ENCODE measurements at places on chromosomes 2 and 18. TPM values are rescaled to one million over a fixed set of nuclear protein-coding genes. Genes with fewer than 3 reads are reported as not detected.
A peak's percentile ranks its signal among the peaks of the same experiment; 100 is the strongest.

- H3K27me3 ChIP-seq: no peaks in the 10 kb centered on the region
- no peaks in the 10 kb centered on the region for H3K4me1 ChIP-seq
- no peak overlapping the region for H3K4me3 ChIP-seq
- no peak overlapping the region for H3K27ac ChIP-seq
- no peak for DNase-seq
These were observed 34.8 kb upstream of the HNMT start for GRCh38 chr2:137929519-137929916.

DNA sequence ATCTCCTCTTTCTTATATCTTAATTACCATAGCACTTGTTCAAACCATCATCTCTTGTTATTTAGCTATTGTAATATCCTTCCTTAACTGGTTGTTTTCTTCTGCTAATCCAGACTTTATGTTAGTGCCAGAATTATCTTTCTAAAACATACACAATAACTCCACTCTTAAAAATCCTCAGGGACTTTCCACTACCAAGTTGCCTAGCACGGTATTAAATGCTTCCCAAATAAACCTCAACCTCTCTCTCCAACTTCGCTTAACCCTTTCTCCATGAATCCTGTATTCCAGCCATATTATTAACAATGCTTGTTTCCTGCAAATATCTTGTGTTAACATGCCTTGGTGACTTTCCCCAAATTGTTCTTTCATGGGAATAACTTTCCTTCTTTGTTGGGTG is 84.5 kb downstream of the FAM228A start:
- H3K4me1 ChIP-seq: no peaks in the 10 kb centered on the region
- H3K27ac ChIP-seq: no peak overlapping the region
- no peaks in the 10 kb centered on the region for H3K27me3 ChIP-seq
- no peak overlapping the region for H3K4me3 ChIP-seq

GRCh38 chr18:9039441-9040071 is 62.9 kb upstream of the NDUFV2 start:
- no peaks in the 10 kb centered on the region for H3K4me1 ChIP-seq
- no peaks in the 10 kb centered on the region for H3K36me3 ChIP-seq
- no peak overlapping the region for H3K4me3 ChIP-seq
- no peak for DNase-seq

- H3K36me3 ChIP-seq: no peaks in the 10 kb centered on the region
- H3K27me3 ChIP-seq: no peaks in the 10 kb centered on the region
- DNase-seq: peak; percentile 58
- H3K27ac ChIP-seq: no peak overlapping the region
- H3K4me1 ChIP-seq: no peaks in the 10 kb centered on the region
These were observed 14.9 kb upstream of the ITM2C start for GRCh38 chr2:230849633-230850357.

DNA sequence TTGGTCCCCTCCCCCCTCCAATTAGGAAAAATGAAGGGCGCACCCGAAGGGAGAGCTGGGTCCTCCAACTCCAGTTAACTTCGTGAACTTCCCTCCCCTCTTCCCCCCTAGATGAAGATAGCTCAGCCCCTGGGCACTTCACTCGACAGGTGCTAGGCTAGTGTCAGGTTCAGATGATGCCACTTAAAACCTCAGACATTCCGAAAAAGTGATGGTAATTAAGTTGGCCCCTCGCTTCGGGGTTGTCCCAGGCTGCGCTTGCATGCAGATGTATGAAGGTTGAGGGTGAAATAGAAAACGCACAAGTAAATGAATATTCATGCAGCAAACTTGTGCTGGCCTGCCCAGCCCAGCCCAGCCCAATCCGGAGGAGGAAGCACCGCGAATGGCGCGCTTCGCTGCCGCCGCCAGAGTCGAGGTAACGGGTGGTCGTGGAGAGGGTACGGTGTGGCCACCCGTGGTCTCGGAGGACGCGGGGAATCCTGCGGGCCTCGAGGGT is 3.0 kb upstream of the GBX2 start:
- H3K27me3 ChIP-seq: peaks cover 100% of the 10 kb centered on the region
- no peak overlapping the region for H3K27ac ChIP-seq
- peaks cover 46% of the 10 kb centered on the region for H3K4me1 ChIP-seq
- H3K36me3 ChIP-seq: no peaks in the 10 kb centered on the region

GRCh38 chr2:36859366-36859792 is 107.0 kb downstream of the STRN start:
- no peak overlapping the region for H3K4me3 ChIP-seq
- H3K27me3 ChIP-seq: no peaks in the 10 kb centered on the region
- H3K4me1 ChIP-seq: no peaks in the 10 kb centered on the region
- no peak overlapping the region for H3K27ac ChIP-seq

GRCh38 chr2:207206011-207206410 is 40.3 kb upstream of the KLF7 start:
- H3K36me3 ChIP-seq: no peaks in the 10 kb centered on the region
- no peaks in the 10 kb centered on the region for H3K4me1 ChIP-seq
- H3K4me3 ChIP-seq: no peak overlapping the region
- no peak overlapping the region for H3K27ac ChIP-seq
- DNase-seq: no peak

GRCh38 chr2:26933431-26934334 is 36.8 kb upstream of the MAPRE3 start:
- H3K27me3 ChIP-seq: no peaks in the 10 kb centered on the region
- H3K36me3 ChIP-seq: no peaks in the 10 kb centered on the region

DNA sequence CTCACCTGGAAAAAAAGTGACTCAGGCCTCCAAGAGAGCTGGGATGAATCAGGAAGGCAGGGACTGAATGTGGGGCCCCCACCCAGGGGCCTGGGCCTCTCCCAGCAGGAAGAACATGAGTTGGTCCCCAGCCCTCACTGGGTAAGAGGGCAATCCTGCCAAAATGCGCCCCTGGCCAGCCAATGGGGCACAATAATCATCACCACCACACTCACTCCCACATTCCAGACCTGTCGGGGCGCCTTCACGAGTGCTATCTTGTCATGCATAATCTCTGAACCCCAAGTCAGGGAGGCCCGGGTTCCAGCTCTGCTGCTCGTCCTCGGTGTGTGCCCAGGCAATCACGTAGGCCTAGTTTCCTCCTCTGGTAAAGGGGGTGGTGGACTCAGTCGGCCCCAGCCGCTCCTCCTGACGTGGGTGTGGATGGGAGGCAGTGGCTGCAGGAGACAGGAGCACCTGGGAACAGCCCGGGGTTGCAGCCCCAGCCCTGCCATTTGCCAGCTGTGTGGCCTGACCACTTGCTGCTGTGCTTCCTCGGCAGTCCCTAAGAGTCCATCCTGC is 115.1 kb downstream of the CYP26B1 start:
- peak; percentile 40 for DNase-seq
- H3K36me3 ChIP-seq: no peaks in the 10 kb centered on the region
- H3K4me3 ChIP-seq: no peak overlapping the region
- H3K4me1 ChIP-seq: no peaks in the 10 kb centered on the region
- no peak overlapping the region for H3K27ac ChIP-seq
- H3K27me3 ChIP-seq: no peaks in the 10 kb centered on the region

- H3K4me3 ChIP-seq: no peak overlapping the region
- no peaks in the 10 kb centered on the region for H3K36me3 ChIP-seq
- DNase-seq: no peak
- no peaks in the 10 kb centered on the region for H3K27me3 ChIP-seq
- no peaks in the 10 kb centered on the region for H3K4me1 ChIP-seq
These were observed 17.5 kb downstream of the IL1B start for GRCh38 chr2:112819081-112819480.

DNA sequence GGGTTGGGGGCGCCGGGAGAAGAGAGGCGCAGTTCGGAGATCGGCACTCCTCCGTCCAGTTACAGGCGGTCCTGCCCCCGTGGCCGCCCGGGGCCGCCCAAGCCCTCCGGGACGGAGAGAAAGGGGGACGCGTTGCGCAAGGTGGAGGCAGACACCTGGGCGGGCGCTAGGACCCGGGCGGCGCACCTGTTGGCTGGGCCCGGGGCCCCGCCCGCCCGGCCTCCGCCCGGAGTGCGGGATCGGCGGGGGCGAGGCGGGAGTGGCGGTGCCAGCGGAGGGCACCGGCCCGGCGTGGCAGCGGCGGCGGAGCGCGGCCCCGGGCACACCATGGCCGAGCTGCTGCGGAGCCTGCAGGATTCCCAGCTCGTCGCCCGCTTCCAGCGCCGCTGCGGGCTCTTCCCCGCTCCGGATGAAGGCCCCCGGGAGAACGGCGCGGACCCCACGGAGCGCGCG is at the start of gene SGPP2:
Gene SGPP2, plus strand, starts transcription at position 268 of the 453 bp plus-strand sequence. Its CDS starts 60 bp downstream, at position 328.
- peak; percentile 76 for DNase-seq
- H3K4me3 ChIP-seq: peak within 1 kb of the TSS; percentile 56
- peaks cover 66% of the 10 kb centered on the region for H3K27me3 ChIP-seq
- H3K27ac ChIP-seq: no peak within 1 kb of the TSS
- peaks cover 4% of the 10 kb centered on the region for H3K4me1 ChIP-seq

DNA sequence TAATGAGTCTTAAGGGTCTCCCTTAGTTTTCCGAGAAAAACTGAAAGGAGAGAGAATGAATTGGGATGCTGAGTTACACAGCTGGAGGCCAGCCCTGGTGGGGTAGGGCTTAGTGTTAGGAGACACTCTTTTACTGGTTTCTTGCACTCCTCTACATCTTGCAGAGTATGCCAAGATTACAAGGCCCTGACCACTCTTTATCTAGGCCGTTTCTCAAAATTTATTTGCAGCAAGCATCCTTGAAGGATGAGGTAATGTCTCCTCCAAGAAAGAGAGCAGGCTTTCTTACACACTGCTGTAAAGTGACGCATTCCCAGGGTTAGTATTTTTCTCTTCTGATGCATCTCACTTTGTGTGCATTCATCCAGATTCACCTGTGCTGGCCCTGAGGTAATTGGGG is 166.2 kb downstream of the TDRD15 start:
- H3K4me1 ChIP-seq: peaks cover 8% of the 10 kb centered on the region
- no peaks in the 10 kb centered on the region for H3K36me3 ChIP-seq
- DNase-seq: no peak
- H3K4me3 ChIP-seq: no peak overlapping the region
- H3K27ac ChIP-seq: no peak overlapping the region

DNA sequence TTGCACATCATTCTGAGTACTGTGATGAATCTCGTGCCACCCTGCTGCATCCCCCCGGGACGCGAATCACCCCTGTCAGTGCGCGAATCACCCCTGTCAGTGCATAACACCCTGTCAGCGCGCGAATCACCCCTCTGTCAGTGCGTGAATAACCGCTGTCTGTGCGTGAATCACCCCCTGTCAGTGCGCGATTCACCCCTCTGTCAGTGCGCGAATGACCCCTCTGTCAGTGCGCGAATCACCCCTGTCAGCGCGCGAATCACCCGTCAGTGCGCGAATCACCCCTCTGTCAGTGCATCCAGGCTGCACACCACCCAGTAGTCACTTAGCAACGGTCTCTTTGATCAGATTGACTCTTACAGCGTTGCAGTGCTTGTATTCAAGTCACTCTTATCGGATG is 134.4 kb upstream of the TPO start:
- no peaks in the 10 kb centered on the region for H3K27me3 ChIP-seq
- H3K27ac ChIP-seq: no peak overlapping the region
- no peaks in the 10 kb centered on the region for H3K4me1 ChIP-seq
- no peak for DNase-seq
- no peak overlapping the region for H3K4me3 ChIP-seq

GRCh38 chr2:196079052-196079451 is 10.4 kb upstream of the DNAH7 start:
- H3K27me3 ChIP-seq: no peaks in the 10 kb centered on the region
- no peak overlapping the region for H3K4me3 ChIP-seq
- H3K4me1 ChIP-seq: no peaks in the 10 kb centered on the region
- no peaks in the 10 kb centered on the region for H3K36me3 ChIP-seq
- no peak for DNase-seq

DNA sequence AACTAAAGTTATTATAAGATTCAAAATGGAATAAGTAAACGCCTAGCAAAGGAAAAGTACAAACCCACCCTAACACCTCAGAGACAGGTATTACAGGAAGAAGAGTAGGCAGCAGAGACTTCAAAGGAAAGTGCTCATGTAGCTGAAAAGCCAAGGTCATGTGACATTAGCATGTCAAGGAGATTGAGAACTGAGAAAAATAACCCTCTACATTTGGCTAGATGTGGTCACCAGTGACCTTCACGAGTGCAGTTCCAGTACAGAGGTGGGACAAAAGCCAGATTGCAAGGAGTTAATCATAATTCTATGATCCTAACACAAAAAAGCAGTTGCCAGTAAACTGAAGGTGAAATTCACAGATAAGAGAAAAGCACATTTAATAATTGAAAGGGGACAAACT is 252.7 kb downstream of the ZEB2 start:
- DNase-seq: no peak
- H3K27ac ChIP-seq: no peak overlapping the region
- H3K36me3 ChIP-seq: no peaks in the 10 kb centered on the region
- H3K4me1 ChIP-seq: peaks cover 8% of the 10 kb centered on the region
- no peak overlapping the region for H3K4me3 ChIP-seq
- H3K27me3 ChIP-seq: no peaks in the 10 kb centered on the region

GRCh38 chr2:101559551-101559950 is 84.6 kb upstream of the RFX8 start:
- H3K27me3 ChIP-seq: no peaks in the 10 kb centered on the region
- no peak for DNase-seq
- H3K4me3 ChIP-seq: no peak overlapping the region
- no peak overlapping the region for H3K27ac ChIP-seq
- H3K36me3 ChIP-seq: no peaks in the 10 kb centered on the region

GRCh38 chr2:200278694-200279316 is 27.7 kb upstream of the SPATS2L start:
- H3K27ac ChIP-seq: no peak overlapping the region
- H3K27me3 ChIP-seq: no peaks in the 10 kb centered on the region
- H3K4me1 ChIP-seq: peaks cover 3% of the 10 kb centered on the region
- H3K36me3 ChIP-seq: no peaks in the 10 kb centered on the region

GRCh38 chr18:57025540-57025939 is 121.3 kb upstream of the BOD1L2 start:
- no peaks in the 10 kb centered on the region for H3K27me3 ChIP-seq
- no peaks in the 10 kb centered on the region for H3K36me3 ChIP-seq
- no peak for DNase-seq
- H3K27ac ChIP-seq: no peak overlapping the region
- H3K4me1 ChIP-seq: no peaks in the 10 kb centered on the region
- no peak overlapping the region for H3K4me3 ChIP-seq

- peaks cover 43% of the 10 kb centered on the region for H3K36me3 ChIP-seq
- peak overlapping the region; percentile 95 for H3K4me3 ChIP-seq
- H3K27me3 ChIP-seq: no peaks in the 10 kb centered on the region
- peak overlapping the region; percentile 69 for H3K27ac ChIP-seq
- peaks cover 18% of the 10 kb centered on the region for H3K4me1 ChIP-seq
These were observed 1.7 kb downstream of the MYCN start for GRCh38 chr2:15941871-15942710.

TSPYL6 gene
- not detected for total RNA-seq

FOXI3 gene
- total RNA-seq: 17.1 TPM

TXNDC2 gene
- not detected for total RNA-seq

BOLL gene
- total RNA-seq: not detected

LONRF2 gene
- total RNA-seq: 0.42 TPM

ALPG gene
- total RNA-seq: 0.56 TPM

DSEL gene
- 20.6 TPM for total RNA-seq

REG3A gene
- not detected for total RNA-seq

DLX1 gene
- total RNA-seq: not detected

MRPL33 gene
- total RNA-seq: 68.9 TPM

Data from H1 (cell line).